Occipital lobe (tissue), 3 donors: ENCODE measurements at places on chromosomes 5 and 9. TPM values are rescaled to one million over a fixed set of nuclear protein-coding genes. Genes with fewer than 3 reads are reported as not detected.

COL15A1 gene
- total RNA-seq: 12.5 TPM

OR1J4 gene
- not detected for total RNA-seq

TUSC1 gene
- total RNA-seq: 10.5 TPM

PIK3R1 gene
- 177 TPM for total RNA-seq

TRIM41 gene
- total RNA-seq: 11.9 TPM

GZMA gene
- total RNA-seq: not detected

CDC25C gene
- 2.3 TPM for total RNA-seq

TNFSF8 gene
- total RNA-seq: 1.1 TPM

GRCh38 chr9:97502222-97502983 is 937 bp downstream of the TMOD1 start:
- no peak for DNase-seq

- DNase-seq: no peak
Observed at GRCh38 chr5:1763960-1764605, 35.6 kb downstream of the MRPL36 start.

DNA sequence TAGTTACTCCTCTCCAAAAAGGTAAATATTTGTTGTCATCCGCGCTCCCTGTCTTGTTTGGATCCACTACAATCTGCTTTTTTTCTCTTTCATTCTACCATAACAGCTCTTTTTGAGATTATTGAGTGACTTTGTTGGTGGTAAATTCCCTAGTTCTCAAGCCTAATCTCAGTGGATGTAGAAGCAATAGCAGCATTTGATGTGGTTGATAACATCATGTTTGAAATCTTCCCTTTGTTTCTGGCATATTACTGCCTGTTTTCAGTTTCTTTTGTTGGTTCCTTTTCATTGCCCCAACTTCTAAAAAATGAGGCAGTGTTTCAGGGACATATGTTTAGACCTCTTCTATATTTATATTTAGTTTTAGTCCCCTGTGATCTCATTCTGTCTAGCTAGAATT is 8.9 kb downstream of the CDC42SE2 start:
- no peak for DNase-seq

DNA sequence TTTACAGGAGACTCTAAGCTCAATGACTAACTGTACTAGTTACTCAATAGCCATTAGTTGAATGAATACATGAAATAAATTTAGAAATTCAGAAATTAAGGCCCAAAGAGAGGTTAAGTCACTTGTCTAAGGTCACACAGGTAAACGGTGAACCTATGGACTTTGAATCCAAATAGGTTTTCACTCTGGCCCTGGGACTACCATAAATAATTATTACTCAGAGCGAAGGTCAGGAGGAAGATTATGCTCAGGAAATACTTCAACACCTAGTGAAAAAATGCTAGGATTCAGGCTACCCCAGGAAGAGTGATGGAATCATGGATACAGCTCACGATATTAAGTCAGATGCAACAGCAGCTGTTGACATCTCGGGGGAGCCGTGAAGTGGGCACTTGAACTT is 417.4 kb downstream of the GABRG2 start:
- no peak for DNase-seq

DNA sequence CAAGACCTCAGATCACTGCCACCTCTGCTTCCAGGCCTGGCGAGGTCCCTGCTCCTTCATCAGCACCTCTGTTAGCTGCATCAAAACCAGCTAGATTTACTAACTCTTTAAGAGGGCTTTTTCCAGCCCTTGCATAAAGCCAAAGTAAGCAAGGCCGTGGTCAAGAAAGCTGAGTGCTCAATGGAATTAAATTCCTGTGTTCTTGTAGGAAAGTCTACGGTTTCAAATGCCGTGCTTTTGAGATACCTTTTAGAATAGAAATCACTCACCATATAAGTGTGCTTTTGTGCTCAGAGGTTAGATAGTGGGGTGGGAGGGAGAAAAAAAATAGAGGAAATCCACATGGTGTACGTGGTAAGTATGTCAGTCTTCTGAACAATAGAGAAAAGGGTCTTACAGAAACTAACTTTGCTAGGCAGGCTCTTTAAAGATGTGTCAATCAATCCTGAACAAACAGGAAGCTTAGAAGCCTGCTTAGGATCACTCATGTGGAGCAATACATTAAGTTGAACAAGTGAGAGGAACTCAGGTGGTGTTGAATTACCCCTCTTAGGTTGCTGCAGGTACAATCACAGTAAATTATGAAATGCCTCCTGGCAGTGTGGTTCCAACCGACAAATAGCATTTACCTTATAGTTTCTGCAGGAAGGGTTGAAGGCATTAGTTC is 79.7 kb downstream of the SEMA6A start:
- no peak for DNase-seq

DNA sequence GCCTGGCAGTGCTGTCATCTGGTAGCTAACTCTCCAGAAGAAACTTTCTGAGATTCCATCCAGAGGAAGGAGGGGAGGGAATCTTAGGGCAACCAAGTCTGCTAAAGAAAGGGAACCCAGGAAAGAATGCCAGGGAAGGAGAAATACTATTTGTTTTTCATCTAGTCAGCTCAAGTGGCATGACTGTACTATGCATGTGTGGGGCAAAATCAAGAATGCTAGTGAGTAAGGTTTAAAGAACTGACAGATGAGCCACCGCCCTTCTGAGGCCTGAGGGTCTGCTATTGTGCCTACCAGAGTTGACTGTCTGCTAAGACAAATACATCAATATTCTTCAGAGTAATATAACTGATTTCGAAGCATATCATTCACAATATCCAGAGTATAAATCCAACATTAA is 204.2 kb downstream of the SLC12A2 start:
- no peak for DNase-seq

DNA sequence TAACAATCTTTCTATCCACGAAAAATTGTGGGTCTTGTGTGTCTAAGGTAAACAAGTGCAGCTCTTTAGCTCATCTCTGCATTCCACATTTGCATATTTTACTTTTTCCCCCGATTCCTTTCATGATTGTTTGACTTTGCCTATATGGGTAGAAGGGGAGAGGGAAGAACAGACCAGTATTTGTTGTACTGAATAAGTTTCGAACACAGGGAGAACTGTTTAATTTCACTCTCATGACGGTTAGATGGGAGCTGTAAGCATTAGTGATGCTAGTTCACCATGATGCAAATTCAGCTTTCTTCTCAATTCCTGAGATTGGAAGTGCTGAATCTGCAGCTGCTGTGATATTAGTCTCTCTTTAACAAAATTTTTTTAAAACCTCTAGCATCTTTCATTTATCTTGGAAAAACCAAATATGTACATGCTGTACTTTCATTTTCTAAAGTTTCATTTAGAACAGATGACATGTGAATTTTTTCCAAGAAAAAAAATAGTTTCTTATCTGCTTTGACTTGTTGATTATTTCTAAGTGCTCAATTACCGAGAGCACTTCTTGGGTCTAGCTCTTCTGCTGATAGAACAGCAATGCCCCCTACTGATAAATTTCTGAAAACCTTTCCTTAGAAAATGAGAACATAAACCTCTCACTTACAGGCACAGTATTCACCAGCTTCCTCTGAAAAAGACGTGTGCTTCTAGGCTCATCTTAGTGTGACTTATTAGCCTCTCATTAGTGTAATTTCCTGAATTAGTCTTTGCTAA is 149.5 kb downstream of the BAAT start:
- DNase-seq: no peak

DNA sequence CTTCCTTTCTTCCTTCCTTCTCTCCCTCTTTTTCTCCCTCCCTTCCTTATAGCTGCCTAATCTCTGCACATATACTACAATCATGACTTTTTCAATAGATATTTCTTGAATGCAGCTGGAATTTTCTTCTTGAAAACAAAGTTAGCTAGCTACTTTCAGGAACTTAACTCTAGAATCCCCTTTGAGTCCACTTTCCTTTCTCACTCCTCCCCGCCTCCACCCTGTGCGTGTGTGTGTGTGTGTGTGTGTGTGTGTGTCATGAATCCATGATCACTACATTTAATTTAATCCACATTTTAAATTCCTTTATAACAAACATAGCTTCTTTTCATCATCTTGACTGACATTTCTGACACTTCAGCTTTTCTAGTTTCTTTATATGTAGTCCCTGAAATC is 167.5 kb upstream of the KLF9 start:
- DNase-seq: no peak

- no peak for DNase-seq
Observed at GRCh38 chr5:81192373-81192750, 40.8 kb upstream of the CKMT2 start.

GRCh38 chr5:1724822-1725602 is 74.6 kb downstream of the MRPL36 start:
- DNase-seq: no peak

- no peak for DNase-seq
Observed at GRCh38 chr9:92151691-92152393, 36.6 kb upstream of the SPTLC1 start.

DNA sequence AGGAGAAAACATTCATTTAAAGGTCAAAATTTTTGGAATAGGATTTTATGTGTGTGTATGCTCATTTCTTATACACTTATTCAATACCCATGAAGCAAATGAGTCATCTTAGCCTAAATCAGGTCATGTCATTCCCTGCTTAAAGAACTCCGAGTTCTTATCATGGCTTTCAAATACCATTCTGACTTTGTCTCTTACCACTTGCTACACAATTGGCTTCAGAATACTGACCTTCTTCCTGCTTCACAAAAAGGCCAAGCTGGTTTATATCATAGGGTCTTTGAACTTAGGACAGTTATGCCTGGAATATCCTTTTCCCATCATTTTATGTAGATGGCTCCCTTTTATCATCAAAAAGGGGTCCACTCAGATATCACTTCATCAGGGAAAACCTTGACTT is 652.2 kb upstream of the WWC1 start:
- DNase-seq: no peak

- DNase-seq: no peak
Observed at GRCh38 chr5:168377525-168377924, 86.1 kb downstream of the WWC1 start.

GRCh38 chr9:11893331-11893730 is 799.9 kb upstream of the TYRP1 start:
- no peak for DNase-seq

GRCh38 chr9:127971357-127972235 is 9.2 kb downstream of the EEIG1 start:
- peak; percentile 85 for DNase-seq
